ENCODE measurements at places on chromosomes 6 and 20.

DNA sequence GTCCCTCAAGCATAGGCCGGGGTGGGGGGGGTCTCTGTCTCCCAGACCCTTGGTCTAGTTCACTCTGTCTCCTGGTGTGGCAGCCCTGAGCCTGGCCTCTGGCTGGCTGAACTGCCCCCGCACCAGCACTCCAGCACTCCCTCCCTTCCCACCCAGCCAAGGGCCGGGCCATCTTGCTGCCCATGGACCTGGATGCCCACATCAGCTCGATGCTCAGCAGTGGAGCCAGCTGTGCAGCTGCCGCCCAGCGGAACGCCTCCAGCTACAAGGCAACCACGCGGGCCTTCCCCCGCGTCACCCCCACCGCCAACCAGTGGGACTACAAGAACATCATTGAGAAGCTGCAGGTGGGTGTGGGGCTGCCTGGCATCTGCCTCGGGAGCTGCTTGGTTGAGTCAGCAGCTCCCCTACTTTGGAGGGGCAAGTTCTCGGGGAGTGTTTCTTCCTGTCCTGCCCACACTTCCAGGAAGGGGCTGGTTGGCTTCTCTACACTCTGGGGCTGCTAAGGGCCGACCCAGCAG is 28.4 kb downstream of the UQCC2 start:
- no peak for DNase-seq

- no peak for DNase-seq
Observed at GRCh38 chr20:44983093-44983674, 16.9 kb downstream of the STK4 start.

DNA sequence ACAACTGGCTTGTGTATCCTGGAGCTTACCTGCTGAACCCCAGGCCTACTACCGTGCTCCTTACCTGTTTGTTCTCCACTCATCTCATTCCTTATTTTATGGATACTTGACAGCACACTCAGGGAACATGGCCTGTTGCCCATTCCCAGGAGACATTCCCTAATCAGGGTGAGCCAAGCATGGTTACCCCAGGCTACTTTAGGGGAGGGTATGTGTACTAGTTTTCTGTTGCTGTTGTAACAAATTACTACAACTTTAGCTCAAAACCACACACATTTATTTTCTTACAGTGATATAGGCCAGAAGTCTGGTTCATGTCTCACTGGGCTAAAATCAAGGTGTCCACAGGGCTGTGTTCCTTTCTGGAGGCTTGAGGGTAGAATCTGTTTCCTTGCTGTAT is 15.0 kb upstream of the TRAM2 start:
- no peak for DNase-seq

- no peak for DNase-seq
Observed at GRCh38 chr20:13809373-13809772, 24.5 kb downstream of the NDUFAF5 start.

- DNase-seq = no peak
Observed at GRCh38 chr6:85050149-85050548, 285.8 kb upstream of the TBX18 start.

DNA sequence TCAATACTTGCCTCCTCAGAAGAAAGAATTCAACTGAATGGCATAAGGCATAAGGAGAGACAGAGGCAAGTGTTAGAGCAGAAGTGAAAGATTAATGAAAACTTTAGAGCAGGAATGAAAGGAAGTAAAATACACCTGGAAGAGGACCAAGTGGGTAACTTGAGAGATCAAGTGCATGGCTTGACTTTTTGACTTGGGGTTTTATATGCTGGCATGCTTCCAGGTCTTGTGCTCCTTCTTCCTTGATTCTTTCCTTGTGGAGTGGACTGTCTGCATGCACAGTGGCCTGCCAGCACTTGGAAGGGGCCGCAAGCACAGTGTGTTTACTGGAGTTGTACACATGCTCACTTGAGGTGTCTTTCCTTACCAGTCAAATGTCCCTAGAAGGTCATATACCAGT is 222.1 kb upstream of the UFL1 start:
- no peak for DNase-seq

- no peak for DNase-seq
Observed at GRCh38 chr6:10323018-10323417, 91.9 kb downstream of the TFAP2A start.

- DNase-seq = no peak
Observed at GRCh38 chr20:32067234-32067821, 15.3 kb downstream of the HCK start.

- no peak for DNase-seq
Observed at GRCh38 chr6:105515054-105515453, 112.2 kb upstream of the PREP start.

- no peak for DNase-seq
Observed at GRCh38 chr6:109240370-109241084, 141.7 kb downstream of the CD164 start.

DNA sequence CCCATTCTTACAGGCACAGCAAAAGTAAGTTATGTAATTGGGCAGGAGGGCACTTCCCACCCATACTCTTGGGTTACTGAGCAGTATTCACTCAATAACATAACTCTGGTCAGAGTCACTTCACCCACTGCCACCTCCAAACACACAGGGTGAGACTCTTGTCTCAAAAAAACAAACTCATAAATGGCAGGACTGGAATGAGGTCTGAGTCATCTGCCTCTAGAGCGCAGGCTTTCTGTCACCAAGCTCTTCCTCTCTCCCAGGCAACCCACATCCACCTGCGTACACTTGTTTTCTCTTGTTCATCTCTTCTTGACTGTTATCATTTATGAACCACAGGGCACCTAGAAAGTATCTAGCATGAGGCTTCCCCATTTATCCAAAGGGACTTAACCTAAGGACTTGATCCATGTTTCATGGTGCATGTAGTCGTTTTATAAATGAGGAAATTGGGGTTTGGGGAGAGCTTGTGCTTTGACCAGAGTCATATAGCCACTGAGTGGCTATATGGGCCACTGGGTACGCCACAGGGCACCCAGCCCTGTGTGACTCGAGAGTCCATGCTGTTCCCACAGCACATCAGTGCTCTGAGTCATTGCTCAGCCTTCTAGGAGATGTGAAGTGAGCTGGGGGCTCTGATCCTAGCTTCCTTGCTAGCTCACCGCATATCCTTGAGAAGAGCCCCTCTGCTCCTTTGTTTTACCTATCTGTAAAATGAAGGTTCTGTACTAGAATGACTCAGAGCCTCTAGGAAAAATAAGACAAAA is 22.4 kb downstream of the C20orf173 start:
- DNase-seq = no peak

GRCh38 chr6:145502416-145502815 is 232.9 kb downstream of the EPM2A start:
- no peak for DNase-seq

DNA sequence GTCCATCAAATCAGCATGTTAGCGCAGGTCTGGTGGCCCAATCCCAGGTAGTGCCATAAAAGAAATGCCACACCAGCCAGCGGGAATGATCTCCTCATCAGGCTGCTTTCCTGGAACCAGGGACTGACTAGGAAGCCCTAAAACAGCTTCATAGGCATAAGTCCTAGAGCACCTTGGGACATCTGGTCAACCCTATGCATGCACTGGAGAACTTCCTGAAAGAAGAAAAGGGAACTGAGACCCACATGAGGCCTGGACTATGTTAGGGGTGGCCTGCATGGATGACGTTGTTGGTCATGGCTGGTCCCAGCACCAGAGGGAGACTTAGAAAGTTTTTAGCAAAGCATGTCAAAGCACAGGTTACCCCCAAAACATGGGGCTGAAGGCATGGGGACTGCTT is 7.6 kb upstream of the KCNK16 start:
- no peak for DNase-seq

GRCh38 chr6:33705955-33706725 is 5.4 kb downstream of the UQCC2 start:
- DNase-seq = no peak

DNA sequence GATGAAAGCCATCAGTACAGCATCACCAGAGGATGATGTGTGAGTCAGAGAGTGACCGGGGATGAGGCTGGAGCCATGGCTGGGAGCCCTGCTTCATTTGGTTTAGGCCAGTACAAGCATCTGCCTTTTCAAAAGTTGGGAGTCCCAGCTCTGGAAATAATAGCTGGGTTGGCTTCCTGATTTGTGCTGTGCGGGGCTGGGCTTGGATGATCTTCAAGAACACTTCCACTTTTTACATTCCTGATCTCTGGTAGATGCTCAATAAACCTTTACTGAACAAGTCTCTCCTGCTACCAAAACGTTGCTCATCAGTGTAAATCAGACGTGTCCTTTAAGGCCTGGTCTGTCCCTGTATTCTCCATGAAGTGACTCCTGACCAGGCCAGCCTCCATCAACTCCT is 44.1 kb upstream of the ADGRF4 start:
- DNase-seq = no peak

DNA sequence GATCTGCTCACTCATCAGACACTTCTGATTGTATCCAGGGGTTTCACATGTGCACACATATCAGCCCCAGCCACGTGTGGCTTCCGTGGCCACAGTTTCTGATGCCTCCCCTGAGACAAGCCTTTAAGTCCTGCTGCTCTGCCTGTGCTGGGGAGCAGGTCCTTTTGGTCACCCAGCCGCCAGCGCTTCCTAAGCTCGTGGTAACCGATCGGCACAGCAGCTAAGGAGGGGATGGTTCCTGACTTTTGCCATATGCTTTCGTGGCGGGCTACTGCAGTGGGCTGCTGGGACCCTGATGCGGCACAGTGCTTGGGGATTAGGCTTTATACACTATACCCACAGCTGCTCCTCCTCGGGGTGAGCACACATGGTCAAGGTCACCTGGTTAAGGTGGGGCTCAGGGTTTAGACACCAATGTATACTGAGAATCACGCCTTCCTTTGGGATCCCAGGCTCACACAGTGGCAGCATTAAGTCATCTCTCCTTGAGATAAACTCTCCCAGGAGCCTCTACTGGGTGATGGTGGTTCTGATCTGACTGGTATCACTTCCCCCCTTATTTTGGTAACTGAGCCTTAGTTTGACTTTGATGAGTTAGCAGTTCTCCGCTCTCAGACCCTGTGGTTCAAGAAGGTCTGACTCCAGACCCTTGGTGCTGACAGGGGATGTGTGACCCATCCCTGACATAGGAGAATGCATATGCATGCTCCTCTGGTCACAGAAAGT is 85.9 kb upstream of the KCNG1 start:
- DNase-seq = no peak

DNA sequence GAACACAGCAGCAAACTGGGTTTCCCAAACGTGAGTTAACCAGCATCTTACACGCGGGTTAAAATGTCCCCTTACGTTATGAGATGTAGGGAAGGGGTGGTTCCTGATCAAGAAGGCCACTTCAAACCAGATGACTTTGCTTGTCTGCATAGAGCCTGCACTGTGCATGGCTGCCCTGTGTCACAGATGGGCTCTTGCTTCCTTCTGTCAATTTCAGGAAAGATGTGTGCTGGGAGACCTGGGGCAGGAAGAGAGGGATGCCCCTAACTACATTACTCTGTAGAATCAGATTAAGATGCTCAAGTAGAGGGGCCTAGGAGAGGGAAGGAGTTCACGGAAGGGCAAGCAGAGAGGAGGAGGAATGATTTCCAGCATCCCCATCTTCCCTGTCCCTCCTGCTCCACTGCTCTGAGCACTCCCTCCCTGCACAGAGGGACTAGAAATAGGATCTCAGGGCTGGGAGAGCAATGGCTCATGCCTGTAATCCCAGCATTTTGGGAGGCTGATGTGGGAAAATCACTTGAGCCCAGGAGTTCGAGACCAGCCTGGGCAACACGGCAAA is 63.5 kb upstream of the ZMYND8 start:
- no peak for DNase-seq

All from activated naive CD4-positive, alpha-beta T cell (primary cell).